SK-N-SH (cell line): ENCODE measurements at places on chromosomes 2 and 18. TPM values are rescaled to one million over a fixed set of nuclear protein-coding genes. Genes with fewer than 3 reads are reported as not detected.

SLC16A14 gene
- polyA plus RNA-seq: 0.73 and 0.90 TPM in 2 replicates

PLEK gene
- polyA plus RNA-seq: 0.02 TPM in 2 replicates

ARHGEF4 gene
- 1.5 and 2.3 TPM in 2 replicates for polyA plus RNA-seq

ZNF396 gene
- polyA plus RNA-seq: 0.41 and 0.76 TPM in 2 replicates

GALNT14 gene
- polyA plus RNA-seq: 1.6 and 1.8 TPM in 2 replicates

SULT1C2 gene
- not detected in 2 replicates for polyA plus RNA-seq

AMMECR1L gene
- polyA plus RNA-seq: 11.0 and 12.6 TPM in 2 replicates

VIL1 gene
- under 0.01 and 0.02 TPM in 2 replicates for polyA plus RNA-seq

SPP2 gene
- 0.19 and 0.30 TPM in 2 replicates for polyA plus RNA-seq

GRCh38 chr2:32237488-32237887, 27.2 kb downstream of the NLRC4 start:
- peaks cover 4% of the 10 kb centered on the region for H3K36me3 ChIP-seq
- no peaks in the 10 kb centered on the region for H3K27me3 ChIP-seq
- no peak for DNase-seq

DNA sequence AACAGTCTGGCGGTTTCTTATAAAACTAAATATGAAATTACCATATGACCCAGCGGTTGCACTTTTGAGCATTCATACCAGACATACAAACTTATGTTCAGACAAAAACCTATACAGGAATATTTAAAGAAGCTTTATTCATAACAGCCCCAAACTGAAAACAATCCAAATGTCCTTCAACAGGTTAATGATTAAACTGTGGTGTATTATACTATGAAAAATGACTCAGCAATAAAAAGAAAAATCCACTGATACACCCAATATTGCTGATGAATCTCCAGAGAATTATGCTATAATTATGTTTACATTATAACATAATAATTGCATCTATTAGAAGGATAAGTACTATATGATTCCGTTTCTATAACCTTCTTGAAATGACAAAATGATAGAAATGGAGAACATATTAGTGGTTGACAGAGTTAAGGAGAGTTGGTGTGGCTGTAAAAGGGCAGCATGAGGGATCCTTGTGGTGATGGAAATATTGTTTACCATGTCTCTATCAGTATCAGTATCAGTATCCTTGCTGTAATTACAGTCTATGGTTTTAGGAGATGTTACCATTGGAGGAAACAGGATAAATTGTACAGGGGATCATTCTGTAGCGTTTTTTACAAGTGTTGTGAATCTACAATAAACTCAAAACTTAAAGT, 127.1 kb downstream of the DSC3 start:
- no peak for DNase-seq
- no peaks in the 10 kb centered on the region for H3K4me1 ChIP-seq
- H3K27ac ChIP-seq: no peak overlapping the region
- H3K27me3 ChIP-seq: no peaks in the 10 kb centered on the region

DNA sequence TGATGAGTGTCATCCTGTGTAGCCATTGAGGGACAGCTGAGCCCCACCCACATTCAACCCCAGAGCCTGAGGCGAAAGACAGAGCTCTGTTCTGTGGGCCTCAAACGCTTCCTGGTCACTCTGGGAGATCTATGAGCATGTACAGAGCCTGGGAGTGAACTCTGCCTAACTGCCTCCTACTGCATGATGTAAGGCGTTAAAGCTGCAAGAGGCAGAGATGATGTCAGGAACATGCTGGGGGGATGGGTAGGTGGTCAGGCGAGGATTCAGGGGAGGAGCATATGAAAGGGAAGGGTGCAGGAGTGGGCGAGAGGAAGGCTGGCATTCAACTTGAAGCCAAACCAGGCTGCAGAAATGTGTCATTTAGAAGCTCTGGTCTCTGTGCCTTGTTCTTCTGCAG, 181.0 kb downstream of the TFCP2L1 start:
- DNase-seq: no peak
- H3K27me3 ChIP-seq: peaks cover 24% of the 10 kb centered on the region
- H3K27ac ChIP-seq: no peak overlapping the region
- no peak overlapping the region for H3K4me3 ChIP-seq
- H3K4me1 ChIP-seq: peaks cover 6% of the 10 kb centered on the region; the same call in 1 of the 2 replicates
- no peaks in the 10 kb centered on the region for H3K36me3 ChIP-seq

- H3K4me1 ChIP-seq: peaks cover 7% of the 10 kb centered on the region; the same call in 1 of the 2 replicates
- no peak overlapping the region for H3K27ac ChIP-seq
- H3K27me3 ChIP-seq: no peaks in the 10 kb centered on the region
Observed at GRCh38 chr2:98560256-98560771, 48.0 kb downstream of the COA5 start.

- H3K27ac ChIP-seq: no peak overlapping the region
- no peaks in the 10 kb centered on the region for H3K36me3 ChIP-seq
- H3K27me3 ChIP-seq: no peaks in the 10 kb centered on the region
- no peak for DNase-seq
- no peak overlapping the region for H3K4me3 ChIP-seq
Observed at GRCh38 chr2:107334306-107334705, 448.3 kb upstream of the ST6GAL2 start.

DNA sequence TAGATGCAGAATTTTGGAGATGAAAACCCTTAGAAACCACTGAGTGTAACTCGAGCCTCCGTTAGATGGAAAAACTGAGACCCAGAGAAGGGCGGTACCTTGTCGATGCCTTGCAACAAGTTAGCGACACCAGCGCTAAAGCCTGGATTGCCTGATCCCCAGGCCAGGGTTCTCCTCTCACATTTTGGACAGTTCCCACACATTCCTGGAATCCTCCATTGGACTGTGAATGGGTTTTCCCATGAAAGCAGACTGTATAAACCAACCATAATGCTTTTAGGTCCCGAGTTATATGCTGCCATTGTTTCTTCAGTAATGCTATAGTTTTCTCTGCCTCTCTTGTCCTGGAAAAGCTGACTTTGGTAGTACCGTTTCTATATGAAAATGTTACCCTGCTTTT, 37.1 kb upstream of the LPIN1 start:
- no peak overlapping the region for H3K4me3 ChIP-seq
- peaks cover 9% of the 10 kb centered on the region; the same call in 1 of the 2 replicates for H3K4me1 ChIP-seq
- no peak for DNase-seq
- no peaks in the 10 kb centered on the region for H3K36me3 ChIP-seq
- no peaks in the 10 kb centered on the region for H3K27me3 ChIP-seq
